ENCODE measurements at places on chromosomes 7 and 10. TPM values are rescaled to one million over a fixed set of nuclear protein-coding genes. Genes with fewer than 3 reads are reported as not detected.
A peak's percentile ranks its signal among the peaks of the same experiment; 100 is the strongest.

- peak; percentile 62 for DNase-seq
Observed at GRCh38 chr10:69991151-69991550, 61.5 kb upstream of the MACROH2A2 start.

The DYDC2 gene
- 0.50 TPM for polyA plus RNA-seq

The SFXN3 gene
- polyA plus RNA-seq: 27.9 TPM

DNA sequence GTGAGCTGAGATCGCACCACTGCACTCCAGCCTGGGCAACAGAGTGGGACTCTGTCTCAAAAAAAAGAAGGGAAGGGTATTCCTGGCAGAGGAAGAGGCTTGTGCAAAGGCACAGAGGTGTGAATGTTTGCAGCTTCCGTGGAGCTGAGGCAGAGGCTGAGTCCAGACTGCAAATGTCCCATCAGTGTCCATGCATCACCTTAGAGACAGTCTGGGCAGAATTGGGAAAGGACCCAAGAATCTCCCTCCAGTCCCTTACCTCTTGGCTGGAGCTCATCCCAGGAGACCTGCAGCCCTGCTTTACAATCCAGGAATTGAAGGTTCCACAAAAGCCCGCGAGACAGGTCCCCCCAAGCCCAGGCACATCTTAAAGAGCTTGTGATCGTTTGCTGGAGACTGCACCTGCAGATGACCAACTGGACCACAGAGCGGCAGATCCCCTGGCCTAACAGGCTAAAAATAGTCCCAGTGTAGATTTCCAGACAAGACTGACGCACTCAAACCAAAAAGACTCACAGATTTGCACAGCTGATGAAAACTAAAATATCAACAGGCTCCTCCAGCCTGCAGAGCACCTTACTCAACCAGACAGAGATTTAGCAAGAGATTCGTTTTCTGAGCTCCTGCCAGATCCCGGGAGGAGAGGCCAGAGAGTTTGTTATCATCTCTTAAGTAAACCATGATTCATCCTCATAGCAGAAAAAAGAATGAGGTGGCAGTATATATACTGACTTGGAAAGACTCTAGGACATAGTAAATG lies 22.9 kb upstream of the NANOS1 start:
- DNase-seq: peak; percentile 91

- no peak for DNase-seq
Observed at GRCh38 chr10:3510741-3511140, 274.3 kb downstream of the KLF6 start.

DNA sequence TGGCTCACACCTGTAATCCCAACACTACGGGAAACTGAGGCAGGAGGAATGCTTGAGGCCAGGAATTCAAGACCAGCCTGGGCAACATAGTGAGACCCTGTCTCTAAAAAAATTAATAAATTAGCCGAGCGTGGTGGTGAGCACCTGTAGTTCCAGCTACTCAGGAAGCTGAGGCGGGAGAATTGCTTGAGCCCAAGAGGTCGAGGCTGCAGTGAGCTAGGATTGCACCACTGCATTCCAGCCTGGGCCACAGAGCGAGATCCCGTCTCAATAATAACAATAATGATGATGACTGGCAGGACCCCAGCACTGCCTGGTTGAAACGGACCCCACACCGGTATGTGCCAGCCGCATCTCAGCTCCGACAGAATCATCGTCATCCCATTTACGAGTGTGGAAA lies 93.0 kb downstream of the ELFN1 start:
- DNase-seq: no peak

The ARHGAP12 gene
- polyA plus RNA-seq: 10.6 TPM

The OR2A5 gene
- not detected for polyA plus RNA-seq

DNA sequence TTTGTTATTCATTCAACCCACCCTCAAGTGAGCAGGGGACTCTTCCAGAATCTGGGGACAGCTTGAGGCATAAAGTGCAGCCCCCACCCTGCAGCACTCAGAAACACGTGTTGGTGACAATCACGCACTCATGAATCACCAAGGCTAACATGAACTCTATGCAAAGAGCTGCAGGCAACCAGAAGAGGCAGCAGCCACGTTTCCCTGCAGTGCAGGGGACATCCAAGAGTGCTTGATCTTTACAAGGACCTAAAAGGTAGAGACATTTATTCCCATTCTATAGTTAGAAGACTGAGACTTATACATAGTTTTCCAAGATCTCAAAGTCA lies 135.2 kb upstream of the GDF10 start:
- DNase-seq: no peak

The C10orf143 gene
- polyA plus RNA-seq: 2.4 TPM

DNA sequence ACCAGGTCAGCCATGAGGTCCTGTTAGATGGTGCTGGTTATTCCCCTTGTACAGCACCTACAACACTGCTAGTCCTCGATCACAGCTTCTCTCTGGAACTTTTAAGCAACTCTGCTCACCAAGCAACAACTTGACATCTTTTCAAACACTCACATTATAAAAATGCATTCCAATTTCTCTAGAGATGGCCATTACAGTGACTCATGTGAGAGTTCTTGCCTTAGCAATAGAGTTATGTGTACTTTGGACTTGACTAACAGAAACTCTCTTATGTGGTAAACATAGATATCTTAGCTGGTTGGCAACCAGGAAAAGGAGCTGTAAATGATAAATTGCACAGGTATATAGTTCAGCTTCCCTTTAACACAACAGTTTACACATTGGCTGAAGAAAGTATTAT lies 122.2 kb downstream of the PDE1C start:
- peak; percentile 92 for DNase-seq

DNA sequence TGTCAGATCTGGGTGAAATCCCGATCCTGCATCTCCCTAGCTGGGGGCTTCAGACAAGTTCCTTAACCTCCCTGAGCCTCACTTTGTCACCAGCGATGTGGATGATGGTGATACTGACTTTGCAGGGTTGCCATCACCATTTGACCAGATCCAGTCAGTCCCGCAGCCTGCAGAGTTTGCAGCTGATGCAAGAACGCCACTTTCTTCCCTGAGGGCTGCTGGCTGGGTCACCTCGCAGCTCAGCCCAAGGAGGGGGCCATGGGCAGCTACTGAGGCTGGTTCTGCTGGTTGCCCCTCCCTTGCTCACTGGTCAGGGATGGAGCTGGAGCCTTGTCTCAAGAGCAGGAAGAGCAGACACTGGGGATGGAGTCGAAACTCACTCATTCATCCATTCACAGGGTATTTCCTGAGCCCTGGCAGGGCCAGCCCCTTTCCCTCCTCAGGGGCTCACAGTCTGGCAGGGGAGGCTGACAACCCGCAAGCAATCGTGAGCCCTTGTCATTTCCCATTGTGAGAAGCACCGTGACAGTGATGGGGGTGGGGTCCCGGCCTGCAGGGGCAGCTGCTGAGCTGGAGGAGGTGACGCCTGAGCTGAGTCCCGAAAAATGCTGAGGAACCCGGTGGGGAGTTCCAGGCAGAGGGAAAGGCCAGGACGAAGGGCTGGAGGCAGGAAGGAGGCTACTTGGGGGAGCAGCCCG lies 111.1 kb upstream of the TCF7L2 start:
- DNase-seq: no peak

The BAMBI gene
- 2.9 TPM for polyA plus RNA-seq

The TSPAN14 gene
- 76.4 TPM for polyA plus RNA-seq

The LRRTM3 gene
- polyA plus RNA-seq: not detected

- no peak for DNase-seq
Observed at GRCh38 chr7:107920048-107920772, 29.2 kb downstream of the DLD start.

The CXCL12 gene
- polyA plus RNA-seq: not detected

- no peak for DNase-seq
Observed at GRCh38 chr10:88388324-88388723, 194.8 kb downstream of the RNLS start.

The SKIDA1 gene
- 0.04 TPM for polyA plus RNA-seq

The UBE2H gene
- 27.5 TPM for polyA plus RNA-seq

DNA sequence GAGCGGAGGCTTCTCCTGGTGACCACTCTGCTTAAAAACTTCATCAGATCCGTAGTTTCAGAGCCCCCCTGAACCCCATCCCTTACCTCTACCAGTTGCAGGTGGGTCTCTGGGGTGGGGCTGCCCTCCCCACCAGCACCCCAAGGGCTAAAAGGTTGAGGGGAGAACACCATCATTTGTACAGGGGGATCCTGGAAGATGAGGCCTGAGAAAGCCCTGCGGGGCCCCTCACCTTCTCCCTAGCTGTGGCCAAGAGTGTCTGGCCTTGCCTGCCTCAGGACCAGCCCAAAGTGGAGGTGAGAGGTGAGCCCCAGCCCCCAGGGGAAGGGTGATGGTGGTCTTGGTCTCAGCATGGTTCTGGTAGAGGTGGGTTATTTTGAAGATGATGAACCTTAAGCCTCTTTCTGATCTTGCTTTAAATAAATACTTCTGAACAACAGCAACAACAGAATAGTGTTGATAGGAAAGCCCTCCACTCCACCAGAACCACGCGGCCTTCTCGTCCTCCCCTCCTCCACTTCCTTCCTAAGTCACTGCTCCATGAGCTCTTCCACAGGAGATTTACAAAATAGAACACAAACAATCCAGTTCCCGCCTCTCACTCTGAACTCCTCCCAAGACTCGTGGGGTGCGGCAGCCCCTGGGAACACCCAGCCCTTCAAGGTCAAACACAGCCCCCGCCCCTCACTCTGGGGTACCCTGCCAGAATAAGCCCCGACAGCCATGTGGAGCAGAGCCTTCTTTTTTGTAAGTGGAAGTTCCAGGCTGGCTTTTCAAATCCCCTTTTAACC lies 169.1 kb downstream of the EGFR start:
- DNase-seq: no peak

The COL13A1 gene
- 2.4 TPM for polyA plus RNA-seq

The ITGB8 gene
- polyA plus RNA-seq: 1.2 TPM

The AQP1 gene
- polyA plus RNA-seq: 0.09 TPM

The GALNT17 gene
- not detected for polyA plus RNA-seq

DNA sequence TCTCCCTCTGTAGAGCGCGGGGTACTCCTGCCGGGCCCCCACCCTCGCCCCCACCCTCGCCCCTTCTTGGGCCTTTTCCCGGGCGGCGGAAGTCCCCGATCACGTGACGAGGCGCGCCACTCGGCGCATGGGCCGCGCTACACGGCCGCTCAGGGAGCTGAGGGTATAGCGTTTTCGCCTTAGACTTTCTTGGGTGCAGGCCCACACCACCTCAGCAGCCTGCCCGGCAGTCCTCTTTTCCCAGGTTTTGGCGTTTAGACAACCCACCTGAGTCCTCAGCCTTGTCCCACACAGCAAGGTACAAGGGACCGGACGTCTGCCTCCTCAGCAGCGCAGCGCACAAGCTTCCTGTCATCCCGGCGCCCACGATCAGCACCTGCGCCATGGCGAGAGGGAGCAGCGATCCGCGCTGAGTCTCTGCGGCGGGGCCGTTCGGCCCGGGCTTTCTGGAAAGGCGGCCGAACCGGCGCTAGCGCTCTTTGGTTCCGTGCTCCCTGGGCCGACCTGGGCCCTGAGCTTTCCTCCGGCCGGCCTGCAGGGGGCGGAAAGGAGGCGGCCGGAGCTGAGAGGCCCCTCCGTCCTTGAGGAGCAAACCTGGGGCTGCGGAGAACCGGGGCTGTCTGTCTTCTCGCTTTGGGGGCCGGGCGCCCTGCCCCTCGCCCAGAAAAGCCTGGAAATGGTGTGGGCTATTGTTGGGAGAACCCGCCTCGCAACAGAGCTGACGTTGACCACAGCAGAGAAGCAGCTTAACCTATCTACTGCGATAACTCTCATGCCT lies at the start of gene RNLS:
Gene RNLS (minus strand): TSS at position 513 of the 778 bp plus-strand sequence.
- peak; percentile 52 for DNase-seq

The PPA1 gene
- 206 TPM for polyA plus RNA-seq

- no peak for DNase-seq
Observed at GRCh38 chr7:2944739-2945138, 98.9 kb downstream of the CARD11 start.

DNA sequence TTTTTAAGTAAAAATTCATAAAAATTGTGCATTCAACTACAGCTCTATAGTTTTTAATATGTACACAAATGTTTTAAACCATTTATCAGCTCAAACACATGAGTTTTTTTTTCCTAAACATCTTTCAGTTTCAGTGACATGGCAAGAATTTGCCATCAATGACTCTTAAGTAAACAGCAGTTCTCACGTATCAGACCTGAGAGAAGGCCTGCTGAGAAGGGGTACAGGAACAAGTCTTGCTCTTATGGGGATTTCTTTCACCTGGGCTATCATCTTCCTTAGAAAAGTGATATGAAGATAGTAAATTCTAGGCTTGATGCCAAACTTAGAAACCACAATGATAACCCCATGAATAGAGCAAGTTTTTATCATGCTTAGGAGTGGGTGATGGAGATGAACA lies 467.8 kb downstream of the ARL4A start:
- no peak for DNase-seq

The SPRN gene
- not detected for polyA plus RNA-seq

DNA sequence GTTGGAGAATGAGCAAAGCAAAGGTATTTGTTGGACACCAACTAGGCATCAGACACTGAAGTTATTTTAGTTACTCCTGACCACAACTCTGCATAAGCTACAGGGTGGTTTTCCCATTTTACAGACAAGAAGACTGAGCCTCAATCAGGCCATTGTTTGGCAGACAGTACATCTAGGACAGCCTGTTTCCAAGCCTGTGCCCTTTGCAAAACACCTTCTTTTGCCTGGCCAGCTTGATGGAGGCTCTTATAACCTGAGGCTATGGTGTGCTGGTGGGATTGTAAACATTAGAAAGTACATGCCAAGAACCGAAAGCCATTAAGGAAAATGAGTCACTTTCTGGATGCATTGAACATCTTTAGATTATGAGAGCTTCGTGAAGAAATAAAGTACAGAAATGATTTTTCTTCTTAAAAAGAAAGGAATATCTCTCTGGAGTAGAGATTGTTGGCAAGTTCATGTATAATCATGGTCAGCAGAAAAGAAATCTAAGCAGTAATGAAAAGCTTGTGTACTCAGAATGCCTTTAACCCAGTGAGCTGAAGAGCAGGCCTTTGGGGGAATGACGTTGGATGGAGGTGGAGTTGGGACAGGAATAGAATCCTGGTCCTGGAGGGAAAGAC lies 140.6 kb downstream of the KIAA1217 start:
- DNase-seq: peak; percentile 65

The CYP2C9 gene
- not detected for polyA plus RNA-seq

- no peak for DNase-seq
Observed at GRCh38 chr10:124676416-124677062, 67.6 kb downstream of the FAM53B start.

DNA sequence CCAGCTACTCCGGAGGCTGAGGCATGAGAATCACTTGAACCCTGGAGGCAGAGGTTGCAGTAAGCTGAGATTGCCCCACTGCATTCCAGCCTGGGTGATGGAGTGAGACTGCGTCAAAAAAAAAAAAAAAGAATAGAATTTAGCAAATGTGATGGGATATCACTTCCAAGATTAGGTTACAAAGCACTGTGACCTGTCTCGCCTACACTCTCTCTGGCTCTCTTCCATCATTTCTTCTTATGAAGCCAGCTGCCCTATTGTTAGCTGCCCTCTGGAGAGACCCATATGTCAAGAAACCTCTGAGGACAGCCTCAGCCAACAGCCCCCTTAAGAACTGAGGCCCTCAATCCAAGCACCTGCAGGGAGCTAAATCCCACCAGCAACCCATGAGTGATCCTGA lies 28.2 kb downstream of the ARHGAP21 start:
- no peak for DNase-seq

DNA sequence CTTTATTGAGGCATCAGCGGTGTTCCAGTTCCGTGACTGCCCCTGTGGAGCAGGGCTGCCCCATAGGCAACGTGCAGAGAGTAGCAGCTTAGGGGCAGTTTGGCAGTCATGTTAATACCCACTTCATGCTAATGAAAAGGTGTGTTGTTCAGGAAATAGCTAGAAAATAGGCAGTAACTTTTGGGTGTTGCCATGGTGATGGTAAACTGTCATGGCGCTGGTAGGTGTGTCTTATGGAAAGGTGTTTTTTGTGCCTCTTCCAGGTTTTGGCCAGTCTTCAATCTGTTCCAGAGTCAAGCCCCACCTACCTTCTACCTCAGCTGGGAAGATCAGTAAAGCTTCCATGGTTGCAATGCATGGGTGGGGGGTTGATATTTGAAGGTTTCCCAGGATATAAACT lies 36.3 kb upstream of the MINDY3 start:
- no peak for DNase-seq

All from foreskin keratinocyte (primary cell).